ENCODE measurements at places on chromosomes 6 and 20.
A peak's percentile ranks its signal among the peaks of the same experiment; 100 is the strongest.

DNA sequence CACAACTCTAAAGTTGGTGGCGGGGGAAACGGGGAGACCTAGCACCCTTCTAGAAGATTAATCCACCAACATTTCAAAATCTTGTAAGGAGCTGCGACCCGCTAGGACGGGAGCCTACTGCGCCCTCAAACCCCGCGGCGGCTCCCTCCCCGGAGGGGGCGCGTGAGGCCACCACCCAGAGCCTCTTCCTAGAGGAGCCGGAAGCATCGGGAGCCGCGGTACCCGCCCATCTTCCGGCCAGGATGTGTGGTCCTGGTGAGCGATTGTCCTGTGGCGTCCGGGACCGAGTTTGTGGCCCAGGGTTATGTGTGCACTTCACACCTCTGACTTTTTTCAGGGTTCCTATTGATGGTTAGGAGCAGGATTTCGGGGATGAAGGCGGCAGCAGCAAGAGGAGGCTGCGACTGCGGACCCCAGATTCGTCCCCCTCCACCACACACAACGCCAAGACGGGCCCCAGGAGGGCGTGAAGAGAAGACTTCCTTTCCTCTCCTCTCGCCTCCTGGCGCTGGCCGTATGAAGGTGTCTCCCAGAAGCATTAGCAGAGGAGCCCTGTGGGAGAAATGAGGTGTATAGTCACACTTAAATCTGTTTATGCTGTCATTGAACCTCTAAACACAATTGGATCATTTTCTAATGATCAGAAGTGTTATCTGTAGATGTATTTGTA is 10.7 kb downstream of the ZNF165 start:
- DNase-seq = no peak

DNA sequence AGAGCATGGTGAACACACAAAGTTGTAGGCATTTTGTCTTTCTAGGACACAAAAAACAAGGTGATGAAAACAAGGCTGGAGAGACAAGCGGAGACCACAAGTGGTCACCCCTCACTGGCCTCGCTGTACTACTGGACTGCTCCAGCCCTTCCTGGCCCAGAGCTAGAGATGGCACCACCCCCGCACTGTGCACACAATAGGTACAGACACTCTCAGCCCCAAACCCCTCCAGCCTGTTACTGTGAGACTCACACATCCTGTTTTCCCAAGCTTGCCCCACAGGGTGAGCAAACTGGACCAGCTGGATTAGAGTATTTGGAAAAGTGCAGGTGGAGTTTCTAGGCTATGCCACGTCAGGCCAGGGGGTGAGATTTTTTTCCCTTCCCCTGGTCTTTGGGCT is 8.4 kb upstream of the ZSWIM1 start:
- DNase-seq = no peak

DNA sequence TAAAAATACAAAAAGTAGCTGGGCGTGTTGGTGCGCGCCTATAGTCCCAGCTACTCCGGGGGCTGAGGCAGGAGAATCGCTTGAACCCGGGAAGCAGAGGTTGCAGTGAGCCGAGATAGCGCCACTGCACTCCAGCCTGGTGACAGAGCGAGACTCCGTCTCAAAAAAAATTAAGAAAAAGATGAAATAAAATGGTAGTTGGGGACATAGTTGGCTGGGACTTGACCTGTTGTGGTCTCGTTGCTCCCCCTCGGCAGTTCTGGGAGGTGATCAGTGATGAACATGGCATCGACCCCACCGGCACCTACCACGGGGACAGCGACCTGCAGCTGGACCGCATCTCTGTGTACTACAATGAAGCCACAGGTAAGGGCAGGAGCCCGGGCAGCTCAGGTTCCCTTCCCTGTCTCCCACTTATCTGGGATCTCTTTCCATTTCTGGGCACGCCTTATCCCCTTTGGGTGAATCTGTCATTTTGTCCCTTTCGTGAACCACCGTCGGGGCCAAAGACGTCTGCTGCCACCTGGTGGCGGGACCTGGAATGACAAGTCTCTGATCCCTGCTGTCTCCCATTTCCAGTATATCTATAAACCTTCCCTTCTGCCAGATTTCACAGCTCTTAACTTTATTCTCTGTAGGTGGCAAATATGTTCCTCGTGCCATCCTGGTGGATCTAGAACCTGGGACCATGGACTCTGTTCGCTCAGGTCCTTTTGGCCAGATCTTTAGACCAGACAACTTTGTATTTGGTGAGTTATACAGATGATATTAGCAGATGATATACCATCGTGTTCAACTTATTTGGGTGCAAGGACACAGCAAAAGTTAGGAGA is 2.3 kb downstream of the TUBB start:
- DNase-seq = peak; percentile 86

DNA sequence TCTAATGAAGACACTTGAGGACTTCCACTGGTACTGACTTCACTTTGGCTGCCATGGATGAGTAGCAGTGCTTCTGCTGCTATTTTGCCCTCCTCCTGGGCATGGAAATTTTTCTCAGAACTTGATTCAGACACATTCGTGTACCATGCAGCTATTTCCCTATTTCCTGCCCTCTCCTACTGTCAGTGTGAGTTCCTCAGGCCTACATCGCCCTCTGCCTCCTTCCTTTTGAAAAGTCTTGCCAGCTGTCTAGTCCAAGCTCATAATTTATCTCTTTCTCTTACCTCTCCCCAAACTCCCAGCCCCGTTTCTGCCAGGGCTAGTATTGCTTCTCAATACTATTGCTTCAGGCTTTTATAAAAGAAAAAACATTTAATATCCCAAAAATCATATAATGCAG is 470.2 kb downstream of the ADGRB3 start:
- no peak for DNase-seq

DNA sequence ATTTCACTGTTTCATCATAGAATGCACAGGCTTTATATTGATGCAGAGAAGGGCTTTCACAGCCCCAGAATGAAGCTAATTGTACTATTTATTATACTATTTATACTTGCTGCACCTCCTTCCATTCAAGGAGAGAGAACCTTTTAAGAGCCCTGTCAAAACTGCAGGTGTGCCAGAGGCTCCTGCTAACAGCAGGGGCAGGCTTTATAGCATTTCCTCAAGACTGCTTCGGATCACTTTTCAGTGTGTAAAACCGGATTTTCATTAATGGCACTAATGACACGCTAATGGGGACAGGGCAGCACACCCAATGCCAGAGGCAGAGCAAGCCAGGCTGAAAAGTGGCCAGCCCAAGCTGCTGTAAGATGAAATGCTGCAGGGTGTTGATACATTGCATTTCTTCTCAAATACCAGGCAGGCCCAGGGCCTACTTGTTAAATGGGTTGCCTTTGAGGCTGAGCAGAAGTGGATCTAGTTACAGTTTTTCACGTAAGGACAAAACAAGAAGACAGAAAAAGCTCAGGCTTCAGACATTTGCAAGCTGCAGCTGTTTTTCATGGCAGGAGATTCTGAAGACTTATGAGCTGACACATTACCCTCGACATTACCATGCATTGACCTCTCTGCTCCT is 487.7 kb upstream of the BTBD3 start:
- no peak for DNase-seq

DNA sequence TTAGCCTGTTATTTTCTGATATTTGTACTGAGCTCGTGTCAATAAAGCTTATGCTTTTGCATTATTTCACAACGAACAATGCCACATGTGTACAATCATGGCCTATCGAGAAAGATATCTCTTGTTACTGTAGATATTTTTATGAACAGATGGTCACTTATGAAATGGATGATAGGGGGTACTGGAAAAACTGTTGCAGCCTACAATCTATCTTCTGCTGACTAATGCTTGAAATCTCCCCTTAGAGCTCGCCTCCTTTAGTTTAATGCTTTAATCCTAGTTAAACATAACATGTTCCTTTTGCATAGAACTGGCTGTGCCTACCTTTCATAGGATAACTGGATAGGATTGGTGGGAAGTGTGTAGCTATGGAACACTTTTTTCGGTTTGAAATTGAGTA is 296.2 kb downstream of the FARS2 start:
- no peak for DNase-seq

DNA sequence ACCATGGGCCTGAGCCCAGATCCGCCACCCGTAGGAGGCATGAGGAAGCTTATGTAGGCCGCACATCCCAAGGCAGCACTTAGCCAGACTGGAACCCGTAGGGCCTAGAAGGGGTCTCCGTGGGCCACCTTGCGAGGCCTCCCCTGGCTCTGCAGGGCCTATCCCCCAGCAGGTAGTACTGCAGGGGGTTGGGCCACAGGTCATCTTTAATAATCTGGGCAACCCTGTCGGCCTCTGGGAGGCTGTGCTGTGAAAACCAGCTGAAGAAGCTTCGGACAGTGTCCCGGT is 18.5 kb downstream of the PLAGL2 start:
- no peak for DNase-seq

- DNase-seq = peak; percentile 74
These were observed 170.2 kb downstream of the PREX1 start for GRCh38 chr20:48657426-48658197.

DNA sequence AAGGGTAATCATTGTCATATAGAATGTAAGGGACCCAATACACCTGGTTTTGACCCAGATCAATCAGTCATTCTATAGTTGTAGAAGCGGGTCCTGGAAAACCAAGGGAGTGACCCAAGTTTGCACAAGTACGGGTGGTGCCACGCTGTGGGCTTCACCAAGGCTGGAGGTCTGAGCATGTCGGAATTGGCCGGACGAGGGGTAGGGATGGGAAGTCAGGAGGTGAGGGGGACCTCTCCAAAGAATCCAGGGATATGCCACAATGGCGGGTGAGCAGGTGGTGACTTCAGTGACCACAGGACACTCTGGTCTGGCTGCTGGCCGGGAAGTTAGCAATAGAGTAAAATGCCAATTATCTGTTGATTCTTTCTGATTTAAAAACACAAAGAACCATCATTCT is 186.6 kb upstream of the FOXQ1 start:
- DNase-seq = no peak

- no peak for DNase-seq
These were observed 31.8 kb downstream of the ZDHHC14 start for GRCh38 chr6:157412791-157413190.

DNA sequence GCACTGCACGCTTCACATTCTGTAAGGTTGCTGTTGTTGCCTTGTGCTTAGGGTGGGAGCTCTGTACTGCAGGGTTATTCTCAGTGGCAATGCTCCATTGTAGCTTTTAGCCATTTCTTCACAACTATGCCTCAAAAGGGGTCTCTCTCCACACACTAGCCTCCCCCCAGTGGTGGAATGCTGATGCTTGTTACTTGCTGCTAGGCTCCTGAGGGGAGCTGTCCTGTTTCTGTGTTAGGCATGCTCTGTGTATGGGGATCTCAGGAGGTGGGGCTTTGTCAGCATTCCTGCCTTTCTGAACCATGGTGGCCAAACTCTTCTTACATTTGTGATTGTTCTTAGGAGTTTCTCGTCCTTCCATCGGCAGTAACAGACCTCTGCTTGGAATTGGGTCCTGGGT is 18.8 kb downstream of the TMEM170B start:
- no peak for DNase-seq

All from CD4-positive, alpha-beta T cell treated with Interleukin-15 for 4 hours (primary cell).